ENCODE measurements at places on chromosomes 1 and 21. TPM values are rescaled to one million over a fixed set of nuclear protein-coding genes. Genes with fewer than 3 reads are reported as not detected.

The RBM11 gene
- total RNA-seq: 1.5 TPM

The SPOCD1 gene
- total RNA-seq: 11.1 TPM

The CNIH3 gene
- total RNA-seq: not detected

The LCK gene
- total RNA-seq: 2.0 TPM

The RABGGTB gene
- total RNA-seq: 81.1 TPM

The OR6K3 gene
- total RNA-seq: not detected

The FCRL6 gene
- not detected for total RNA-seq

The CSMD2 gene
- total RNA-seq: 3.5 TPM

The SPRR1B gene
- not detected for total RNA-seq

The PYHIN1 gene
- total RNA-seq: 79.9 TPM

The RAB29 gene
- total RNA-seq: 17.1 TPM

The OR10Z1 gene
- not detected for total RNA-seq

The S100A2 gene
- not detected for total RNA-seq

The CD53 gene
- 70.6 TPM for total RNA-seq

The PKLR gene
- not detected for total RNA-seq

The KIF14 gene
- 1.2 TPM for total RNA-seq

The HES4 gene
- 31.0 TPM for total RNA-seq

The UBASH3A gene
- 0.29 TPM for total RNA-seq

The EPHX1 gene
- total RNA-seq: 51.0 TPM

The AKR7A2 gene
- 34.1 TPM for total RNA-seq

The FCER1A gene
- total RNA-seq: not detected

The C1orf115 gene
- 23.2 TPM for total RNA-seq

The CD1E gene
- 0.92 TPM for total RNA-seq

The FNBP1L gene
- total RNA-seq: 38.4 TPM

The DMRTA2 gene
- total RNA-seq: 0.18 TPM

The STMN1 gene
- total RNA-seq: 72.1 TPM

The KISS1 gene
- not detected for total RNA-seq

The MEX3A gene
- 1.6 TPM for total RNA-seq

The MARK1 gene
- total RNA-seq: 2.7 TPM

The ZMYM1 gene
- total RNA-seq: 21.8 TPM

The S100A7A gene
- not detected for total RNA-seq

The RUNX3 gene
- total RNA-seq: not detected

The OR14K1 gene
- total RNA-seq: not detected

The CACHD1 gene
- 22.8 TPM for total RNA-seq

The IFI44 gene
- 62.2 TPM for total RNA-seq

The TAS1R1 gene
- not detected for total RNA-seq

The BSND gene
- total RNA-seq: not detected

The HAO2 gene
- total RNA-seq: not detected

The PSRC1 gene
- total RNA-seq: not detected

Data from stomach (tissue), 19 donors.